Chondrocyte (in vitro differentiated cells): ENCODE measurements at places on chromosomes 2 and 18. TPM values are rescaled to one million over a fixed set of nuclear protein-coding genes. Genes with fewer than 3 reads are reported as not detected.

- no peaks in the 10 kb centered on the region for H3K36me3 ChIP-seq
- no peak overlapping the region for H3K27ac ChIP-seq
- H3K4me1 ChIP-seq, result no peaks in the 10 kb centered on the region
- DNase-seq, result no peak
These were observed 192.6 kb upstream of the HDAC4 start for GRCh38 chr2:239593455-239593854.

DNA sequence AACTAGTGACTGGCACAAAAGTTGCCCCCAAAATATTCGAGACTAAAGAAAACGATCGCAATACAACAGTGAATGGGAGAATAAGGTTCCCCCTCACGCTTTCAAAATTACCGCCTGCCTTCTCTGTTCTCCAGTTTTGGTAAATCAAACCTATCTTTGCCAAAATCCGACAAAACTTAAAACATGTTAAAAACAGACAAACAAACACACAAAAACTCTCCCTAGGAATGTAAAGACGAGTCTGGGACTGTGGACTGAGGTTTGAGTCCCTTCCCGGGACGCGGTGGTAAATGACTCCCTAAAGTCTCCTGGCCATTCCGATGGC, 435 bp upstream of the IMPACT start:
- peaks cover 32% of the 10 kb centered on the region for H3K4me1 ChIP-seq
- H3K36me3 ChIP-seq, result peaks cover 6% of the 10 kb centered on the region
- H3K27ac ChIP-seq, result peak overlapping the region; percentile 85
- H3K4me3 ChIP-seq, result peak overlapping the region; percentile 79
- H3K27me3 ChIP-seq, result peaks cover 13% of the 10 kb centered on the region

DNA sequence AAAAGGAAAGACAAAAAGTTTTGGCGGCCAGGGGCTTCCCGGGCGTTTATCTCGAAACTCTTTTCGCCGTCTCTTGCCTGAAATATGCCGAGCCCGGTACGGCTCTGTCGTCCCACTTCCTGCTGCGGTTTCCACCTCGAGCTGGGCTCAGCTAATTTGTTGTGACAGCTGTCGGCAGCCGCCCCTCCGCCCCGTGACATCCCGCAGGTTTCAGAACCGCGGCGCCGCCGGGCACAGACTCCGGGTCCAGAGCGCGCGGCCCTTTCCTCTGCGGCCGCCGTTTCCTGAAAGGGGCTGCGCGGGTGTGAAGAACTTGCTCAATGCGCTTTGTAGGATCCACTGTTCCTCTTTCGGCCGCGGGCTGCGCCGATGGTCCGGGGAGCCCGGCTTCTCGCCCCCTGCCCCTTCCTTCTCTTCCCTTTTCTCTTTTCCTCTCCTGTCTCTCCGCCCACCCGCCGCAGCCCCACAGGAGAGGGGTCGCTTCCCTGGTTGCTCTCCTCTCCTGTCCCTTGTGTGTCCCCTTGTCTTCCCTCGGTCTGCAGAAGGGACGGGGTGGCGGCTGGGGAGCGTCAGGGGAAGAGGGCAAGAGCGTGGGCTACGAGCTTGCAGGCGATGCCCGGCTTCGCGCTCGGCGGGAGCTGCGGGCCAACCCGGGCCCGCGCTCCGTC, 648 bp downstream of the ARID5A start:
- no peaks in the 10 kb centered on the region for H3K27me3 ChIP-seq
- H3K4me3 ChIP-seq, result peak overlapping the region; percentile 89
- H3K36me3 ChIP-seq, result no peaks in the 10 kb centered on the region
- DNase-seq, result no peak

DNA sequence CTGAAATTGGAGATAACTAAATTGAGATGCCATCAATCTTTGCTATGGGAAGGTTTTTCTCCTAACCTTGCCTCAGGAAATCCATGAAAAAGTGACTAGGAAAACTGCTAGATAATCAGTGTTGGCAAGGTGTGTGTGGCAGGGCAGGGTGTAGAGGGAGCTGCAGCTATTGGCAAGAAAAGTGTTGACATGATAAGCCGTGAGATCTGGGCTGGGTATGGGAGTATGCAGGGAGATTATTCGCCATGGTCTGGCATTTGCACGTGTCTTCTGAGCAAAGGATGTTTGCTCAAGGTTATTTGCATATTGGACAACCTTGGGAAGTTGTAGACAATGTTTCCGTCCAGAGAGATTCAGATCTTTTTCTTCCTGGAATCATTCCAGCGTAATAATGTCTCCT, 74.7 kb downstream of the SERPINB8 start:
- H3K4me1 ChIP-seq, result no peaks in the 10 kb centered on the region
- H3K27me3 ChIP-seq, result peaks cover 4% of the 10 kb centered on the region
- H3K27ac ChIP-seq, result no peak overlapping the region
- H3K4me3 ChIP-seq, result no peak overlapping the region
- no peak for DNase-seq

DNA sequence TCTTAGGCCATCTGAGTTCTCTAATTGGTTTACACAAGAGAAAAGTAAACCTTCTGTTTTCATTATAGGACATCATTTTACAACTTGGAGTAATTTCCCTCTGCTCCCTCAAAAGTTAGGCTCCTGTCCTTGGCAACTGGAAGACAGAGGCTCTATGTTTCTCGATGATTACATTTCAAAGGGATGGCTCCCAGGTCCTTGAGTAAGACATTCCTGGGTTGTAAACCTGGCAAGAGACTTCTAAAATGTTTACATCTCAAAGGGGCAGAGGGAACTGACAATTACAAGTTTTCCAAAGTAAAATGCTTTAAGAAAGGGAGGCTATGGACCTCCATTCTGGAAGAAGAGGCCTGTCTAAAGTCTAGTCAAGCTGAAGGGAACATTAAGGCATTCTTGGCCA, 268.3 kb upstream of the REG3G start:
- no peak overlapping the region for H3K27ac ChIP-seq
- no peak for DNase-seq
- no peak overlapping the region for H3K4me3 ChIP-seq
- H3K4me1 ChIP-seq, result no peaks in the 10 kb centered on the region
- H3K27me3 ChIP-seq, result no peaks in the 10 kb centered on the region

GRCh38 chr2:178530625-178531142, 50.4 kb downstream of the PLEKHA3 start:
- H3K36me3 ChIP-seq, result peaks cover 24% of the 10 kb centered on the region
- H3K4me1 ChIP-seq, result peaks cover 8% of the 10 kb centered on the region
- DNase-seq, result no peak
- no peak overlapping the region for H3K27ac ChIP-seq
- H3K27me3 ChIP-seq, result no peaks in the 10 kb centered on the region

FBXO48 gene
- 0.55 to 0.63 TPM (median 0.62 TPM) in 3 replicates for total RNA-seq

GRCh38 chr18:35971661-35972196, 750 bp upstream of the RMP24 start:
- peaks cover 10% of the 10 kb centered on the region for H3K36me3 ChIP-seq
- H3K4me1 ChIP-seq, result peaks cover 30% of the 10 kb centered on the region
- H3K4me3 ChIP-seq, result peak overlapping the region; percentile 96
- no peaks in the 10 kb centered on the region for H3K27me3 ChIP-seq
- H3K27ac ChIP-seq, result peak overlapping the region; percentile 89

OBSL1 gene
- 103 to 143 TPM (median 111 TPM) in 3 replicates for total RNA-seq

DNA sequence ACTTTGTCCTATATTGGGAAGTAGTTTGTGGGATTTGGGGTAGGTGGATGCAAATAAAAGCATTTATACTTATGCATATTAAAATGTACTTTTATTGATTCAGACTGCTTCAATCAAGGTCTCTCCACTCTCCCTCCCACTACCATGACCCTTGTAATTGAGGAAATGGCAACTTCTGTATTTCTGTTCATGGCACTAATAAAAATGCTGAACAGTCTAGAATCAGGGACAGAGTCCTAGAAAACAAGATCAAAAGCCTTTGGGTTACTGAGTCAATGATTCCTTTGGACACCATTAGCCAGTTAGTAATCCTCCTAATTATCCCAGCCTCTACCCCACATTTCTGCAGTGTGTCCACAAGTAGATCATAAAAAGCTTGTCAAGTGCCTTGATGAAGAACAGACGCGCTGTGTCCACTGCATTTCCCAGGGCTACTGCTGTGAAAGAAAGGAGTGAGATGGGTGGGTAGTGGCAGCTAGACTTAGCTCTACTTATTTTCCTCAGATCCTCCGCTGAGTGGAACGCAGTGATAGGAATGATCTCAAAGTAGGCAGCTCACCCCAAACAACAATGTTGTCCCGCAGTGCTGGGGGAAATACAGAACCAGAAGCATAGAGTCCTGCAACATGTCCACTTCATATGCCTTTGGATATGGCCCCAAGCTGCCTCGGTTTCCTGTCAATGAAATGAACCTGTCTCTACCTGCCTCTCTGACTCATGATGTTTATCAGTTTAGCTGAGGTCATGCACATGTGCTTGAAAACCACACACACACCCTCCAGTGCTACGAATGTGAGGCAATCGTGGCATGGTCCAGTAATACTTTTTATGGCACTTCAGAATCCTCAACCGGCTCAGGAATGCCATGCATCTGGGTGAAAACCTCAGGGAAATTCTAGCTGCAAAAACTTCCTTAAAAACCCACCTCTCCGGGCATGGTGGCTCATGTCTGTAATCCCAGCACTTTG, 115.5 kb downstream of the COL6A3 start:
- DNase-seq, result no peak
- no peak overlapping the region for H3K27ac ChIP-seq
- H3K27me3 ChIP-seq, result no peaks in the 10 kb centered on the region
- H3K4me1 ChIP-seq, result peaks cover 55% of the 10 kb centered on the region

- no peak overlapping the region for H3K4me3 ChIP-seq
- no peak overlapping the region for H3K27ac ChIP-seq
- H3K36me3 ChIP-seq, result no peaks in the 10 kb centered on the region
- H3K27me3 ChIP-seq, result no peaks in the 10 kb centered on the region
- H3K4me1 ChIP-seq, result no peaks in the 10 kb centered on the region
- DNase-seq, result peak; percentile 48
These were observed 277.9 kb upstream of the HS6ST1 start for GRCh38 chr2:128596396-128597120.

DNA sequence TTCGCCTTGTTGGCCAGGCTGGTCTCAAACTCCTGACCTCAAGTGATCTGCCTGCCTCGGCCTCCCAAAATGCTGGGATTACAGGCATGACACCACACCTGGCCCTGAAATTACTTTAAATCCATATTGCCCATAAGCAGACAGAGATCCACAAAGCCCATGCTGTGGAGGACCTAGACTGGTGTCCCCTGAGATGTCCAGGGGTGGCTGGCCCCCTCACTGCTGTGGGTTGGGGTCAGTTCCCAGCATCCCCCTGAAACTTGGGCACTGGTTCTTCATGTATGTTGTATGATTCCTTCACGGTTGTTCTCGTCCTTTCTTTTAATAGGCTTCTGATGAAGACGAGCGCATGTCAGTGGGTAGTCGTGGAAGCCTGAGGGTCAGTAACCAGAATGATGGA, 78.1 kb upstream of the RBM44 start:
- peak overlapping the region; percentile 65 for H3K27ac ChIP-seq
- peaks cover 10% of the 10 kb centered on the region for H3K36me3 ChIP-seq
- H3K4me1 ChIP-seq, result peaks cover 65% of the 10 kb centered on the region
- no peak overlapping the region for H3K4me3 ChIP-seq
- H3K27me3 ChIP-seq, result no peaks in the 10 kb centered on the region

DNA sequence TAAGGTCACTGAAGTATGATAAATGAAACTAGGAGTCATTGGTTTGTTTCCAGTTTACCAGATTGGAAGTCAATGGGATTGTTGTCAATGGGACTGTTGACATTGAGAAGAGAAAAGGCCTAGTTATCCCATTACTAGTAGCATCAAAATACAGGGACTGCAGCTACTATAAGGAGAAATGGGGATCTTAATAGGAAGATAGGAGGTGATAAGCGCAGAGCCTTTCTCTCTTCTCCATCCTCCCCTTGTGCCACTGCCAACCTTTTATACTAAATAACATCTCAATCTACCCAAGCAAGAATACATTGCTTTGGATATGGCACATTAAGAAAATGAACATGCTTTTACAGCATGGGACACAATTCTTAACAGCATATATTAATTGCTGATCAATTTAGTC, 10.5 kb upstream of the BBS5 start:
- no peak overlapping the region for H3K27ac ChIP-seq
- no peaks in the 10 kb centered on the region for H3K27me3 ChIP-seq
- no peak for DNase-seq
- no peak overlapping the region for H3K4me3 ChIP-seq

- no peak overlapping the region for H3K4me3 ChIP-seq
- no peak overlapping the region for H3K27ac ChIP-seq
- peak; percentile 26 for DNase-seq
These were observed 83.3 kb upstream of the ID2 start for GRCh38 chr2:8598295-8599165.

GRCh38 chr2:109435901-109436598, 177.7 kb downstream of the SEPTIN10 start:
- peak overlapping the region; percentile 99 for H3K27ac ChIP-seq
- H3K4me3 ChIP-seq, result no peak overlapping the region
- DNase-seq, result peak; percentile 95
- H3K36me3 ChIP-seq, result peaks cover 37% of the 10 kb centered on the region
- peaks cover 65% of the 10 kb centered on the region for H3K4me1 ChIP-seq

NTSR2 gene
- total RNA-seq, result not detected in 3 replicates

- no peaks in the 10 kb centered on the region for H3K4me1 ChIP-seq
- H3K27me3 ChIP-seq, result no peaks in the 10 kb centered on the region
- H3K4me3 ChIP-seq, result no peak overlapping the region
These were observed 72.8 kb upstream of the FAM237A start for GRCh38 chr2:206569470-206569869.

GRCh38 chr2:238861013-238861730, 13.3 kb downstream of the TWIST2 start:
- peaks cover 28% of the 10 kb centered on the region for H3K4me1 ChIP-seq
- no peak overlapping the region for H3K27ac ChIP-seq

DNA sequence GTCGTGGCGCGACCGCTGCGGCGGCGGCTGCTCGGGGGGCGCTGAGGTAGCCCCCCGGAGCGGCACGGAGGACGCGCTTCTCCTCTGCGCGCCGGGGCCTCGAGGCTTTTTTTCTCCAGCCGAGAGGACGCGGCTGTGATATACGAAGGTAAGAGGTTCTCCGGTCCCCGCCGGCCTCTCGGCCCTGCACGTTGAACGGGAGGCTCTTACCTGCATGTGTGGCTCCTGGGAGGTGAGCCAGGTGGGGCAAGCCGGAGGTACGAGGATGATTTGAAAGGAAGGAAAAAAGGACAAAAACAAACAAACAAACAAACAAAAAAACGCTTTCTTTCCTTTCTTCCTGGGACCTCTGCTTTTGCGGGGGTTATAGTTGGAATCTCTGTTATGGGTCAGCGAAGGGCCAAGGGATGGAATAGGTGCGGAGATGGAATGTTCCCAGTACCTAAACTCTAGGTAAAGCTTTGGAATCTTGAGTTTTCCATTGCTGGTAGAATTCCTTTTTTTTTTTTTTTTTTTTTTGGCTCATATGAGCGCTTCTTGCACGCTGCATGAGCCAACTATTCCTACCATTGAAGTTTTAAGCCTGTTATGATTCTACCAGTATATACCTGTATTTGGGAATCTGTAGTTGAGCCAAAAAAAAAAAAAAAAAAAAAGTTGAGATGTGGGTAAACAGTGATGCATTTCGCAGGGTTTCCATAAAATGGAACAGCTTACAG, 674 bp downstream of the PTPN4 start:
- DNase-seq, result no peak
- no peaks in the 10 kb centered on the region for H3K36me3 ChIP-seq
- H3K4me1 ChIP-seq, result peaks cover 32% of the 10 kb centered on the region
- H3K4me3 ChIP-seq, result peak overlapping the region; percentile 83
- peak overlapping the region; percentile 70 for H3K27ac ChIP-seq
